A549 treated with CORT108297 at 1 μM for 4 hours (cell line): ENCODE measurements at places on chromosomes 6 and 20. TPM values are rescaled to one million over a fixed set of nuclear protein-coding genes. Genes with fewer than 3 reads are reported as not detected.

BMP2 gene
- total RNA-seq = 0.43 to 0.69 TPM (median 0.55 TPM) in 5 replicates

ZNF165 gene
- total RNA-seq = 0.93 to 1.1 TPM (median 0.98 TPM) in 5 replicates

EYA2 gene
- total RNA-seq = 2.0 to 3.3 TPM (median 2.9 TPM) in 5 replicates

OR12D3 gene
- not detected in 5 replicates for total RNA-seq

SLC17A3 gene
- 0.86 to 1.2 TPM (median 0.99 TPM) in 5 replicates for total RNA-seq
